Bronchial epithelial cell (primary cell): ENCODE measurements at places on chromosomes 16 and 17.

GRCh38 chr16:73951481-73951880 lies 345.1 kb upstream of the PSMD7 start:
- DNase-seq: no peak

- no peak for DNase-seq
Measured at GRCh38 chr16:50498431-50499155, 49.6 kb upstream of the NKD1 start.

- DNase-seq: no peak
Measured at GRCh38 chr16:30493941-30494488, 21.5 kb downstream of the ITGAL start.

DNA sequence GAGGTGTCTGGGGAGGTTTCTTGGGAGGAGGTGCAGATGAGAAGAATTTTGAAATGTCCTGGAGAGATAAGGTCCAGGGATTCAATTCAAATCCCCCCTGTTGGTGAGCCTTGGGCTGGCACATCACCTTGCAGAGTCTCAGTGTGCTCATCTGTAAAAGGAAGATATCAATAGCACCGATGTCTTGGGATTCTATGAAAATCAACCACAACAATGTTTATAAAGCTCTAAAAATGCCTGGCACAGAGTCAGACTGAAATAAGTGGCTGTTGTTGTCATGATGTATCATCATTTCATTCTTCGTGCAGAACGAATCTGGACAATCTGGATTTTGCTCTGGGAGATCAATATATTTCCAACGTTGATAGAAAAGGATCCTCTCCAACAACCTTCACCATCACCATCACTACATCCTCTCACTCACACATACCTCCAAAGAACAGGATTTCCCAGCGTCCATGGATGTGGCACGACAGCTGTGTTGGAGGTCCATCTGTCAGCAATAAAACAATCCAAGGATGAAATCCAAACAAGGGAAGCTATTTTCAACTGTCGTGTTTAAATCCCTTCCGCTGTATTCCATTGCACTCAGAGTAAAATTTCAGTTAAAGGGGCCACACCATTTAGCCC lies 393.7 kb upstream of the DYNLRB2 start:
- DNase-seq: no peak

- DNase-seq: no peak
Measured at GRCh38 chr17:19410875-19411620, at the start of gene RNF112. Gene RNF112 (plus strand): TSS chr17:19411232. CDS start chr17:19411409, 177 bp downstream.

- DNase-seq: no peak
Measured at GRCh38 chr16:3358871-3359270, 3.2 kb downstream of the OR2C1 start.

- DNase-seq: no peak
Measured at GRCh38 chr17:76515274-76515949, 14.2 kb upstream of the RHBDF2 start.

DNA sequence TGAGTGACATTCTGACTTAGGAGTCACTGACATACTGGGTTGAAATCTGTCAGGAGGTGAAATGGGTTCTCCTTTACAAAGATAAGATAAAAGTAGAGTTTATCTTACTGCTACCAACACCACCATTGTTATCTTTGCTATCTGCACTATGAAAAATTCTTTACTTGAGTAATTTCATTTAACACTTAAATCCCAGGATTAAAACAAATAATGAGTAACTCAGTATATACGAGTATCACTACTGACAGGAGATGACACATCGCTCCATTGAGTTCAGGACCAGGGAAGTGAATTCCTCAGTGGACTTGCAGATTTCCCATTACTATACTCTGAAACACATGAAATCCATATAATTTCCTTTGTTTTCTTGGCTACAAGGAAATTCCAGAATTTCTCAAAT lies 242.1 kb upstream of the NLRP1 start:
- peak; percentile 92 for DNase-seq

DNA sequence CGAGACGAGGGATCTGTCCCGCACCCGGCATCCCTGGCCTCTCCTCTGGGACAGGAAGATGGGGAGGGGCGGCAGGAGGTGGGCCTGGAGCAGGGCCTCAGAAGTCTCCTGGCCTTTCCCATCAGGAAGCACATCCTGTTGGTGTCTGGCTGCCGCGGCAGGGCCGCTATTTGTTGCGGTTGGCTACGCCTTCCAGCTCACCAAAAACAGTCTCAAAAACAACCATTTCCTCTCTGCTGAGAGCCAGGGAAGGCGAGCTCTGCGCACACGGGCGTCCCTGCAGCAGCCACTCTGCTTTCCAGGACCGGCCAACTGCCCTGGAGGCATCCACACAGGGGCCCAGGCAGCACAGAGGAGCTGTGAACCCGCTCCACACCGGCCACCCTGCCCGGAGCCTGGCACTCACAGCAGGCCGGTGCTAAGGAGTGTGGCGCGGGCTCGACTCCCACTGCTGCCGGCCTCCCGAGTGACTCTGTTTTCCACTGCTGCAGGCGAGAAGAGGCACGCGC lies at the start of gene TMEM204:
TMEM204 (plus strand) TSS at position 224 of the 509 bp plus-strand sequence. CDS start 610 bp downstream, outside the sequence.
- no peak for DNase-seq

GRCh38 chr17:13337151-13337550 lies 264.6 kb downstream of the HS3ST3A1 start:
- DNase-seq: no peak

- DNase-seq: no peak
Measured at GRCh38 chr17:81033535-81034167, 1.3 kb upstream of the BAIAP2 start.

DNA sequence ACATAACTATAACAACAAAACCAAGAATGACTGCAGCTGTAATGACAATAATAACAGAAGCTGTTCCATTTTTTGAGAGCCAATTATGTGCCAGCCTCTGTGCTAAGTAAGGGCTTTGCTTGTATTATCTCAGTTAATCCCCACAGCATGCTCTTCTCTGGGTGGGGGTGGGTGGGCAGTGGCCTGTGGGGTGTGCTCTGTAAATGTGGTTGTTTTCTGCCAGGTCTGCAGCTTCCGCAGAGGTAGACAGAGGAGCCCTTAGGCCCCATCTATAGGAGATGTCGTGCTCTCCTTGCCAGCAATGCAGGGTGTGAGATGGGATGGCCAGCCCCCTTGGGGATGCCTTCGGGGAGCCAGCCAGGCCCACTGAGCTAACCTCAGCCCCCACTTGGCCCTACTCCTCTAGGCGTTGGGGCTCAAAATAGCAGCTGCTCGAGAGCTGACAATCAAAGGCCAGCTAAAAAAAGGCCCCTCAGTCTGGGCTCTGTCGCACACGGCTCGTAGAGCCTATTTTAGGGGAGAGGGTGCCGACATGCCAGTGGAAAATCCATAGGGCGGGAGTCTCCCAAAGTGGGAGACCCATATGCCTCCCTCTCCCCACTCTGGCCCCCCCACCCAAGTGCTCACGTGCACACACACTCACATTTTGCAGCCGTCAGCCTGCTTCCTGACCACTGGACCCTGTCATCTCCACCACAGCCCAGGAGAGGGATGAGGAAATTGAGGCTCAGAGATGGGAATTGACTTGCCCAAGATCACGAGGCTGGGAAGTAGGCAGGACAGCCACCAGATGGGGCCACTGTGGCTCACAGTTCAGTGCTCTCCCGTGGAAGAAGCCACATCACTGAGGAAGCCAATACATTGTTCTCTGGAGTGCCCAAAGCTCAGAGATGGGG lies 15.8 kb downstream of the CDH16 start:
- no peak for DNase-seq

DNA sequence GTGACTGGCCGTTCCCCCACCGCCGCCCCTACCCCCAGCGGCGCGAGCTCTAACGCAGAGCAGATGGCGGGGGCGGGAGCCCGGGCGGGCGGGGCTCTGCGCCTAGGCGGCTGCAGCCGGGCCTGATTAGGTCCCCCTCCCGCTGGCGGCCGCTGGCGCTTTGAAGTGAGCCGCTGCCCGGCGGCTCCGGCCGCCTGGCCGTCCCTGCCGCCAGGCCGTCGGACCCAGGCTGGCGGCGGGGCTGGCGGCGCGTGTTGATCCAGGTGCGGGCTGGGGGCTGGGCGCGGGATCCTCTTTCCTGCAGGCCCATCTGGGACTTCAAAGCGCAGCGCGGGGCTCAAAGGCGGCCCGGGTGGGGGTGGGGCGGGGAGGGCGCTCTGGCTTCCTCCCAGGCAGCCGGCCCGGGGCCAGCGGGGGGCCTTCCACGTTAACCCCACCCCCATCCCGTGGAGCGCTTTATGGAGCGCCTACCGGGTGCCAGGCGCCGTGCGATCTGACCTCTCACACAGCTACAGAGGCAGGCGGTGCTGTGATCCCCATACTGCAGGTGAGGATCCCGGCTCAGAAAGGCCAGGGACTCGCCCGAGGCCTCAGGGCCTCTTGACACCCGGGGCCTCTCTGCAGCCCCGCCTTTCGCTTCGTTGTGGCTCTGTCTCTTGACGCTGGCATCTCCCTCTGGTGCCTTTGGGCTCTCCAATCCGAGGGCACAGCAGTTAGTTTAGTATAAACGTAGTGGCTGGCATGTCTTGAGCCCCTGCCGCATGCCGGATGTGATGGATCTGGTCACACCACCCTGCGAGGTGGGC lies 80.0 kb upstream of the NKD1 start:
- DNase-seq: no peak

DNA sequence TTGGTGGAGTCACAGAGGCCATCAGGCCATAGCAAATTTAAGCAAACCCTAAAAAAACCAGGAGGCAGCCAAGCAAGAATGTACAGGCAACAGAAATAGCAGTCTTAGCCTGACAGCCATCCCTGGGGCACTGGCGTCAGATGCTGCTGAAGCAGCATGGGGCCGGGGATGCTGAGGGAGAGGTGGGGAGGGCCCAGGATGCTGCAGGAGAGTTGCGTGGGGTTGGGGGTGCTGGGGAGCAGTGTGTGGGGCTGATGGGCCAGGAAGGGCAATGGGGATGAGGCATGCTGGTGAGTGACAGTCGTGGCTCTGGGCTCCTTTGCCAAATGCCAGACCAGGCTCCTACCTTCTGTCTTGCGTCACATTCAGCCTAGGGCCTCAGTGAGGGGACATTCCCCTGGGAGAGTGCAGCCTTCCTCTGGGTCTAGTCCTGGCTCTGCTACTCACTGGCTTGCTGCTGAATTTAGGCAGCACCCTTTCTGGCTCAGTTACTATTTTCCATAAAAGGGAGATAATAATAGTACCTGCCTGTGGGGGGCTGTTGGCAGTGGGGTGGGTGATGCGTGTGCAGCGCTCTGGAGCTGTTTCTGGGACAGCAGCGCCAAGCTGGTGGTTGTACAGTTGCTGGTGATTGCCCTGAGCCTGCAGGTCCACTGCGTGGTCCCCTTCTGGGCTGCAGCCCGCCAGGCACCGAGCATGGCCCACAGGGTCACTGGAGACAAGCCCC lies 88.1 kb downstream of the AMFR start:
- DNase-seq: no peak

DNA sequence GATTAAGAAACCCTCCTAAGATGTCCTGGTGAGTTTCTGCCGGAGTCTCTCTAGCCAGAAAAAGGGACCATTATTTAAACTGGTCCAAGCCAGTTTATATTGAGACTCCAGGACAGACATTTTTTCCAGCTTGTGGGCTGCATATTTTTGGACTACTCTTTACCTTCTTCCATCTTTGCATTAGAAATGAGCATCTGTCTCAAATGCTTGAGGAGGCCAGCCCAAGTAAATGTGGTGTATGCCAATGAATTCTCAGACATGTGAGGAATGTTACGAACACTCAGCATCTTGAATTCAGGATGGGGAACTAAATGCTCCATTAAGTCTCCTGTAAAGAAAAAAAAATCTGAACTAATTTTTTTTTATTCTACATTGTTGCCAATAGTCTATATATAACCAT lies 18.4 kb downstream of the TUBD1 start:
- DNase-seq: no peak

GRCh38 chr16:10885246-10885645 lies 8.2 kb downstream of the CIITA start:
- peak; percentile 52 for DNase-seq

- DNase-seq: peak; percentile 23
Measured at GRCh38 chr17:42016411-42016831, 818 bp downstream of the DNAJC7 start.

DNA sequence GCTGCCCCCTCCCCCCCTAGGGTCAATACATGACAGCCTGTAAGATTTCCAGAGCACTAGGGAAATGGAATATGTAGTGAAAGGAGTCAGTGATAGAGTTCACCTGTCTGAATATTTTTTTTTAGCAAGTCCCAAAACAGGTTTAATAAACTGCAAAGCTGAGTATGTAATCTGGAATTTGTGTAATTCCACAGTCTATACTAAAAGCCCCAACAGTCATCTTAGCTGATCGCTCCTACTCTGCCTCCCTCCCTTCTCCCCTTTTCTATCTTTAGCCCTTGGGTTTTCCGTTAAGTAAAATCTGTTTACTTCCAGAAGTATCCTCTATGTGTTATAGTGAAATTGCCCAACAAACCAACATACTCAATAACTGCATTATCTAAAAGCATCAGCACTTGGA lies 3.5 kb downstream of the CDH13 start:
- peak; percentile 53 for DNase-seq

DNA sequence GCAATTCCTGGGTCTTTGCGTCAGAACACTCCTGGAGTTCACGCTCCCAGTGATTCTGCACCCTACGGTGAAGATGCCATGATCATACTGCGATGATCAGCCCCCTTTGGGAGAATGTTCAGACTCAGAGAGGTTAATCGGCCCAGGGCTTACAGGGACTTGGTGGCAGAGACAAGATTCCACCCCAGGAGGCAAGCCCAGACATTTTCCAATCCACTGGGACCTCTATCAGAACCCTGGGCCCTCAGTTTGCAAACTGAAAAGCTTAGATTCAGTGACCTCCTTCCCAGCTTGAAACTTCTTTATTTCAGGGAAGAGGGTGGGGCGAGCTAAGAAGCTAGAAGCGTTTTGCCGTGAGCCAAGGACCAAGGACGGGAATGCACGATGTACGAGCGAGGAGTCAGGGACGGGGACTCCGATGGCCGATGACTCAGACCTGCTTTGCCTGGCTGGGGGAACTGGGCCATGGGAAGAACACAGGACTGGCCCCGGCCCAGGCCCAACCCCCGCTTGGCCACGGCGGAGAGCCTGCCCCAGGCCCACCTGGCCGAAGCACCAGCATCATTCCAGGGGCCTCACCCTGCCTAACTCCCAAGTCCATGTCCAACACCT lies 34.7 kb downstream of the SOCS3 start:
- no peak for DNase-seq

DNA sequence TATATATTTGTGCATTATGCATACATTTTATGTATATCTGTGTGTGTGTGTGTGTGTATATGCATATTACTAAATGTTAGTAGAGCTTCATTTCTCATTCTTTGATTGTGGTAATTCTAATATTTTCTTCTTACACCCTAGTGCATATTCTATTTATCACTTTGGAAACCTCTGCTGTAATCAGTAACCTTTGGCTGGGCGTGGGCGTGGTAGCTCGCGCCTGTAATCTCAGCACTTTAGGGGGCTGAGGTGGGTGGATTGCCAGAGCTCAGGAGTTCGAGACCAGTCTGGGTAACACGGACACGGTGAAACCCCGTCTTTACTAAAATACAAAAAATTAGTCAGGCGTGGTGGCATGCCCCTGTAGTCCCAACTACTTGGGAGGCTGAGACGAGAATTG lies 26.9 kb downstream of the CPSF4L start:
- no peak for DNase-seq
